ENCODE measurements at places on chromosomes 4 and X. TPM values are rescaled to one million over a fixed set of nuclear protein-coding genes. Genes with fewer than 3 reads are reported as not detected.

DNA sequence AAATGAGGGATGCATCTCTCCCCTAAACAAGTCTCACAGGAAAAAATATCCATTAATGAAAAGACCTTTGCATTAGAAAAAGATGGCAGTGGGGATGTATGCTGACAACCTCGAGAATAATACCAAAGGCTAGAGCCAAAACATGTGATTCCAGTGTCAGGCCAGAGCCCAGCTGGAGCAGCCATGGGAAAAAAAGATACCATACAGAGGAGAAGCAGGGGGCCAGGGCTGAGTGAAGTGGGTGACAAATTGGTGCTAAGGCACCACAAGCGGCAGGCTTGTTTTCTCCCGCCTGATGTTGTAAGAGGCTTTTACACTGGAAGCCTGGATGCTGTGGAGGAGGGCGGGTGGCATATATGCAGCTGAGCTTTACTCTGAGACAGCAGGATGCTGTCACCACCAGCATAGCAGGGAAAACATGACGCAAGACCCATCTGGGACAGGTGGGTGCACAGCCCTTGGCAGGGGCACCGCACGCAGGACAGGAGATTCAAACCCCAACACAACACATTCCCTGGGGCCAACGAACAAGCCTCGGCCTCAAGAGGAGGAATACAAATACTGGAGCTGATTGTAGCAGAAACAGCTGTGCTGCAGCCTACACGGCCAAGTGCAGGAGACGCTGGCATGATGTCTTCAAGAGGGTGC, 91.9 kb downstream of the TSPAN5 start:
- no peak for DNase-seq

DNA sequence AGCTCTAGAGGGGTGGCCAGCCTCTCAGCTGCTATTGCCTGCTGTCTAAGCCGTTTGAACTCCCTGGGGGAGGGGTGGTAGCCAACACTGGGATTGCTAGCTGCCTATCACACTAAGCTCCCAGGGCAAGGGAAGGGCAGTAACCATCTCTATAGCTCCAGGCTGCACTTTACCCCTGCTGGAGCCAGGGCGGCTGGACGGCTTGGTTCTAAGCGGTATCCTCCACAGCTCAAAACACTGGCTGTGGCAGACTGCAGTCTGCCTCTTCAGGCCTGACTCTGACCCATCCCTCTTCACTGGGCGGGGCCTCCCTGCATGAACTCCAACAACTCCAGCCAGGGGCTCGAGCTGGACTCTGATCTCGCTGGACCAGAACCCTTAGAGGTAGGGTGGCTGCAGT, 55.3 kb upstream of the GNRHR start:
- DNase-seq: no peak

DNA sequence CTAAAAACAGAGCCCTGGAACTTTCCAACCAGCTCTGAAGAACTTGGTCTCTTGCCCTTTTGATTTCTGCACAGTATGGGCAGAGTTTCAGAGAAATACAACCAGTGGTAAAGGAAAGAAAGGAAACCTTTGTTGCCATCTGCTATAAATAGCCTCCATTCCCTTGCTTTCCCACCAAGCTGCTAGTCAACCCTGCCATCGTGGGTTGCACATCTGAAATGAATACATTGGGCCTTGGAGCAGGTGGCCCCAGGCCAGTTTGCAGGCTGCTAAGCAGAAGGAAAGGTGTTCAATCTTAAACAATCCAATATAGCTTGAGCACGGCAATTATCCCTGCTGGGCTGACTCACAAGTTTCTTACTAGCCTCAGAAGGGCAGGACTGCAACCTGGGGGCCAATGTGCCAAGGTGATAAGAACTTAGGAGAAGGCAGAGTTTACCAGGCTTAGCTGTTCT, 142.5 kb downstream of the PPARGC1A start:
- no peak for DNase-seq

- no peak for DNase-seq
Measured at GRCh38 chr4:119315036-119315435, 6.9 kb downstream of the FABP2 start.

DNA sequence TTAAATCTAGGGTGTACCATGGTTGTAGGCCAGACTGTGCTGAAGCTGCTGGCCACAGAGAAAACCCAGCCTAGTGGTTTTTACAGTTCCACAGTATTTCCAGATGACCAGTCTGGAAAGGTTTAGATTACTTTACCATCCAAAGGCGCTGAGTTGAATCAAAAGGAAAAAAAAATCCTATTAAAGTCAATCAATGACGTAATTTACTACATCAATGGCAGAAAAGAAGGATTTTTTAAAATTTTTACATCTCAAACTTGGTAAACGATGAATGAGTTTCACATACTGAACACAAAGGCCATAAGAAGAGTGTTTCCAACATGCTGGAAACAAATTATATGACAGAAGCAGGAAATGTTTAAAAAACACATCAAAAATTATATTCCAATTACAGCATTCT, 130.6 kb upstream of the ETNPPL start:
- no peak for DNase-seq

DNA sequence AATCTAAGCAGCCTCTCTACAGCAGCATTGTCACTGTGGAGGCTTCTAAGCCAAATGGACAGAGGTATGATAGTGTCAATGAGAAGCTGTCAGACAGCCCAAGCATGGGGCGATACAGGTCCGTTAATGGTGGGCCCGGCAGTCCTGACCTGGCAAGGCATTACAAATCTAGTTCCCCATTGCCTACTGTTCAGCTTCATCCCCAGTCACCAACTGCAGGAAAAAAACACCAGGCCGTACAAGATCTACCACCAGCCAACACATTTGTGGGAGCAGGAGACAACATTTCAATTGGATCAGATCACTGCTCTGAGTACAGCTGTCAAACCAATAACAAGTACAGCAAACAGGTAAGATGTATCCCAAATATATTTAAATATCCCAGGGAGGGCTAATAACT, 4.1 kb downstream of the PCDH7 start:
- no peak for DNase-seq

GRCh38 chrX:20037186-20037585, 46.3 kb upstream of the BCLAF3 start:
- DNase-seq: no peak

DNA sequence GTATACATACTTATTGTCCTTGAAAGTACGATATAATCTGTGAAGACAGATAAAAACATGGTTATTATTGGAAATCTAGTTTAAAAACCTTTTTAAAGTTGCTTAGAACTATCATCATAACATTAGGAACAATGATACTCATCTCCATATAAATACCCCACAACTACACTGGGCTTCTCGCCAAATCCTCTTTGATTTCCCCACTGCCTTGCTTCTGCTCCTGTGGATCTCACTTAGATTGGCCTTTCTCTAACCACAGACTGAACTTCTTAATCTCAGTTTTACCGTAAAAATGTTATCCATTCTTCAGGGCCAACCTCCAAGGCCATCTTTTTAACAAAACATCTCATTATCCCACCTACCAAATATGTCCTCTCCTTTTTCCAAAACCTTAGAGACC, 77.6 kb downstream of the PRKG2 start:
- no peak for DNase-seq

Gene ART3
- polyA plus RNA-seq: 199 TPM

Gene CEP135
- polyA plus RNA-seq: 2.0 TPM

Gene NUDT10
- polyA plus RNA-seq: 0.04 TPM

Gene ETNPPL
- 2.1 TPM for polyA plus RNA-seq

Gene RTL3
- 0.10 TPM for polyA plus RNA-seq

Gene PRR32
- polyA plus RNA-seq: not detected

All from psoas muscle (tissue), 8 donors.